ENCODE measurements at places on chromosomes 16 and 17.

GRCh38 chr17:2232244-2232638 lies 71.3 kb downstream of the SMG6 start:
- DNase-seq = no peak

DNA sequence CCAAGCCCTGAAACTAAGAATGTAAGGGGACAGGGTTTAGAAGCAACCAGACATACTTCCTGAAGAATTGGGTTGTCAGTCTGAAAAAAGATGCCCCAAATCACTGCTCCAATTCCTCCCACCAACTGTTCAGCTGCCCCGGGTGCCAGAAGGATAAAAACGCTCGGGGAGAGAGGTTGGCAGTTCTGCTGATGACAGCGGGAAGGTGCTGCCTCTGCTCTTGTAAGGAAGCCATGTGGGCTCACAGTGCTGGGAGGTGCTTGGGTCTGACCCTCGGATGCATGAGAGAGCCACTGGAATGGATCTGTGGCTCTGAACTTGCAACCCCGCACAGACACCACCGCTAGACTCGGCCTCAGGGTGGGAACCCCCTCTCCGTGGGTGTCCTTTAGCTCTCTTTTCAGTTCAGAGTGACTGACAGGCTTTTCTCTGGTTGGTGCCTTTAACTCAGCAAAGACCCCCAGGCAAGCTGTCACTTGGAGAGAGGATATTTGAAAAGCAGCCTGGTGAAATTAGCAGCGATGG lies 364.8 kb upstream of the RBFOX1 start:
- no peak for DNase-seq

DNA sequence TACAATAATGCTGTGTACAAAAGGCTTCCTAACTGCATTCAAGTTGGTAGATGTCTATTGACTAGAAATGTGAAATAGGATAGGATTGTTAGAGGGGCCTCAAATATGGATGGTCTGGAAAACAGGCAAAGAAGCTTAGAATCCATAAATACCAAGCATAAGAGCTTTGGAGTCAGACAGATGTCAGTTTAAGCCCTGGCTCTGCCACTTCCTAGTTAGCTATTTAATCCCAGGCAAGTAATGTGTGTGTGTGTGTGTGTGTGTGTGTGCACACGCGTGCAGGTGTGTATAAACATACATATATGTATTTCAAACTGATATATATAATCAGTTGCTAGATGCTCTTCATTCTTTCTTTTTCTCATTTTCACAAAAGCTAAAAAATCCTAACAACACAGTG lies 66.7 kb downstream of the MMD start:
- DNase-seq = no peak

DNA sequence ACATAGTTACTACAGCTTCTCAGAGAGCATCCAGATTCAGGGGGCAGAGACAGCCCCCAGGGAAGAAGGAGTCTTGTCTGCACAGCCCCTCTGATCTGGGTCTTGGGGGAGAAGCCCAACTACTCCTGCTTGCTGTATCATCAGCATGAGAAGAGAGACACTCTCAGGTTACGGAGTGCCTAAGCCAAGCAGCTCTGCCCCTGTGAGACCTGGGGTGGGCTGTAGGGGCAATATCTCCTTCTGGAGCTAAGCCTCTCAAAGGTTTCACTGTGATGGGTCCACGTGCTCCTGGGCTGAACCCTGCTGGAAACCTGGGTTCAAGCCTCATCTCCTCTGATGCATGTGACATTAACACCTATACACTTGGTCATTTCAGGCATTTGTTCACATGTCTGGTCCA lies 123.2 kb downstream of the CPPED1 start:
- DNase-seq = no peak

DNA sequence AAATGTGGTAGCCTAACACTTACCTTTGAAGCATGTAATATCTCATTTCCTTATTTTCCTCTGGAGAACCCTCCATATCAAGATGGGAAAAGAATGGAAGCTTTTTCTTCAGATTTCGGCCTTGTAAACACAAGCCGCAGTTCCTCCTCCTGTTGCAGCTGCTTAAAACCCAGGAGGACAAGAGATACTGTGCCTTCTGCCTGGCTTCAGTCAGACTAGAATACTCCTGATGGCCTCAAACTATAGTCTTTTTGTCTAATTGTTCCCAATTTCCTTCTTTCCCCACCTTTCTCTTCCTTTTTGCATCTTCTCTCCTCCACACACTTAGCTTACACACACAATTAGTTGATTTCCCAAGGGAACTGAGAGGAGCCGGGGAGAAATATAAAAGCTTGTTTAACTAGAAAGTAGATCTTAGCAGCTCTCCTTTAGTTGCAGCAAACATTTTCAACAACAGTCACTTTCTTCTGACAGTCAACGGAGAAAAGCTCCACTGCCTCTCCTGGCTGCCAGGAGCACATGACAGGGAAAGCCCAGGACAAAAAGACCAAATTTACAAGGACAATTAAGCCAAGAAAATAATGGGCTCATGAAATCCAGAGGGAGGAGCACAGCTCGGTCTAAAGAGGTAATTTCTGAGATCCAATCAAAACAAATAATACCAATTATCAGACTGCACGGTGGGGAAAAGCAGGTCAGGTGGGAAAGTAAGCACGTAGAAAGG lies 76.4 kb upstream of the C17orf78 start:
- DNase-seq = no peak

GRCh38 chr17:2393174-2393953 lies 7.5 kb downstream of the MNT start:
- DNase-seq = peak; percentile 91

GRCh38 chr17:42329025-42329976 lies 41.0 kb downstream of the STAT5A start:
- no peak for DNase-seq

- no peak for DNase-seq
Observed at GRCh38 chr17:31379597-31380205, 11.8 kb upstream of the RAB11FIP4 start.

DNA sequence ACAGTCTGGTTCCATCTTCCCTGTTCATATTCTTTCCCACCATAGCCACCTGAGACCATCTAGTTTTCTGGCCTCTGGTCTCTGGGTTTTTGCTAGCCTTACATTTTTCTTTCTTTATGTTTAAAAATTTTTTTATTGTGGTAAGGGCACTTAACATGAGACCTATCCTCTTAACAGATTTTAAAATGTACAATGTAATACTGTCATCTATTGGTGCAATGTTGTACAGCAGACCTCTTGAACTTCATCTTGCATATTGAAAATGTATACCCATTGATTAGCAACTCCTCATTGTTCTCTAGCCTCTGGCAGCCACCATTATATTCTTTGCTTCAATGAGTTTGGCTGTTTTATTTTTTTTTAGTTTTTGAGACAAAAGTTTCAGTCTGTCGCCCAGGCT lies 39.2 kb downstream of the ITGAM start:
- no peak for DNase-seq

- DNase-seq = no peak
Observed at GRCh38 chr17:66357037-66357436, 54.6 kb downstream of the PRKCA start.

- peak; percentile 27 for DNase-seq
Observed at GRCh38 chr17:36674278-36674650, 72.9 kb downstream of the MRM1 start.

DNA sequence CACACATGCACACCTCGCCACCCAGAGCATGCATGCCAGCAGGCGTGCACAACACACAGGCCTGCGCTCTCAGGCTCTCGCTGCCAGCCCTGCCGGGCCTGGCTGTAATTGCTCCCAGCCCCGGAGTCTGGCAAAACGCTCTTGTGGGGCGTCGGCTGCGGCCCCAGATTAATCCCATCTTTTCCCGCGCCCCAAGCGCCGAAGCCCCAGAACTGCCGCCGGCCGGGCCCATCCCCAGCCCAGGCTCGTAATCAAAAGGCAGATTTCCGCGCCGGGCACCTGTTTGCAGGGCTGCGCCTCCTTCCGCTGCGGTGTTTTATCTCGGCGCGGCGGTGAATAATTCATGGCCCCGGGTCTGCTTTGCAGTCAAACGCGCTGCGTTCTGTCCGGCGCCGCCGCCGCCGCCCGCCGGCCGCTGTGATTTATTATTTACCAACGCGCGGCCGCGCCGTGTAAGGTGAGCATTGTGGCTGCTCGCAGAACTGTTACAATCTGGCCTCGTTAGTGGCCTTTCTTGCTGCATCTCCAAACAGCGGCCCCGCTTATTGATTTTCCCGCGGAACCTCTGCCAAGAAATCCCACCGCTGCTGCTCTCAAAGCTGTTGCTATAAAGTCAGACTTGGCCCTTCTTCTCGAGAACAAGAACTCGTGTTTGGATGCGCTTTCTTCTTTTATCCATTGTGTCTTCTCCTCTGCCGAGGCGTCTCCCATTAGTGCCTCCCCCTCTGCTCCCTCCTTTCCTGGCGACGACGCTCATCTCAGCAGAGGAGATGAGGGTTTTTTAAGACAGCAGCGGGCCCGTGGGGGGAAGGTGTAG lies 126.1 kb downstream of the IRX5 start:
- no peak for DNase-seq

- DNase-seq = no peak
Observed at GRCh38 chr17:77847221-77848085, 111.0 kb upstream of the TNRC6C start.

DNA sequence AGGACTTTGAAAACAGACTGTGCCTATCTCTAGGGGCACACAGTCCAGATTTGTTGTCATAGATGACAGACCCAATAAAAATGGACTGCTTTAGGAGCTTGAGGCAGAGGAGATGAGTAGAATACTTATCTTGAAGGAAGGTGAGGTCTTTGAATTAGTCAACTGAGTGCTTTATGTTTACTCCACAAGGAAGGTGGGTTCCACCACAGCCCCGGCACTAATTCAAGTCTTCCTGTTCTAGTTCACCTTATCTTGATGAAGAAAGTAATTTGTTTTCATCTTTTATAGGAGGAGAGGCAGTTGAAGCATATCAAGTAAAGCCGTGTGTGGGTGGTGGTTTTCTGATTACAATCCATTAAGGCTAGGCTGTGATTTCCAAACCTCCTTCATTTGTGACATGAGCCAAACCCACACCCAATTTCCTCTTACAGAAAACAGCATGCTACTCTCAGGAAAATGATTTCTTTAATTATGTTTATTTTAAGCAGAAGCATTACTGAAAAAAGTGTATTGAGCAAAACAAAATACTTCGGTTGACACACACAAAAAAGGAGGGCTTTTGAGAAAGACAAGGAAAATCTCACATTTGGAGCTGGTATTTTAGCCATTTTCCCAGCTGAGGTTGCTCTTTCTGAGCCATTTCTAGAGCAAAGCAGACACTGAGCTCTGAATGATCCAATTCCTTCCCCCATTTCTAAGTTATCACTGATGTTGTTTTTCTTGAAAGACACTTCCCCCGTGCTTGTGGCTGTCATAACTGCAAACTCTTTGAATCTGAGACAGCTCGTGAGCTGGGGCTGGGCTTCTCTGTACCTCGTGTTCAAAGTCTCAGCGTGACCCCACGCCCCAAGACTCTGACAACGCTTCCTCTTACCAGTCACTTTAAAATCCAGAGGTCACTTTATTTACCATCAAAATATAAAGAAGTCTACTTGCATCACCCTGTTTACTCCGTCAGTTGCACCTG lies 35.4 kb downstream of the CDRT15 start:
- peak; percentile 67 for DNase-seq

DNA sequence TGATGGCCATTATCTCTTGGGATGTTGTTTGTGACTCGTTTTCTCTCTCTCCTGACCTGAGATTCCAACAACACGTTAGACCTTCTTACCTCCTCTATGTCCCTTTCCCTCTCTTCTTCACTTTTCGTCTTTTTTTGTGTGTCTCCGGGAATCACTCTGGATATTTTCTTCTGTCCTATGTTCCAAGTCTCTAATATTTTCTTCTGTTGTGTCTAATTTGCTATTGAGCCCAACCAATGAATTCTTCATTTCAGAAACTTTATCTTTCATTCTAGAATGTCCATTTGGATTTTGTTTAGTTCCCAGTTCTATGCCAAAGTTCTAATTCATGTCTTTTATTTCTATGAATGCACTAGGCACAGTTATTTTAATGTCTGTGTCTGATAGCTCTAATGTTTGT lies 27.1 kb upstream of the PITPNM3 start:
- no peak for DNase-seq

GRCh38 chr16:84271037-84271436 lies 23.6 kb upstream of the WFDC1 start:
- no peak for DNase-seq

DNA sequence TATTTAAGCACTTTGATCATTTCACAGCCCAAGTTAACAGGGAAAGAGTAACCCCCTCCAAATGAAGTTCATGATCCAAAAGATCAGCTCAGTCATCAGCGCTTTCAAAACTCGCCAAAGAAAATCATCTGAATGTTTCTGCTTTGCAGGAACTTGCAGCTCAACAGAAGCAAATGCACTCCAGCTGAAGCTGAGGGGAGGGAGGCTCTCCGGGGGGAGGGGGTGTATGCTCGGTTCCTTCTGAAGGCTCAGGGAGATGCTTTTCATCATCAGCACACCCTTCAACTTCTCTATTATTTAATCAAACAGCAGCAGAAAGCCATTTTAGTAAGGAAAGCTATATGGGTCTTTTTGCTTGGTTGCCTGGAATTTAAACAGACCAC lies 24.4 kb upstream of the ERN1 start:
- no peak for DNase-seq

DNA sequence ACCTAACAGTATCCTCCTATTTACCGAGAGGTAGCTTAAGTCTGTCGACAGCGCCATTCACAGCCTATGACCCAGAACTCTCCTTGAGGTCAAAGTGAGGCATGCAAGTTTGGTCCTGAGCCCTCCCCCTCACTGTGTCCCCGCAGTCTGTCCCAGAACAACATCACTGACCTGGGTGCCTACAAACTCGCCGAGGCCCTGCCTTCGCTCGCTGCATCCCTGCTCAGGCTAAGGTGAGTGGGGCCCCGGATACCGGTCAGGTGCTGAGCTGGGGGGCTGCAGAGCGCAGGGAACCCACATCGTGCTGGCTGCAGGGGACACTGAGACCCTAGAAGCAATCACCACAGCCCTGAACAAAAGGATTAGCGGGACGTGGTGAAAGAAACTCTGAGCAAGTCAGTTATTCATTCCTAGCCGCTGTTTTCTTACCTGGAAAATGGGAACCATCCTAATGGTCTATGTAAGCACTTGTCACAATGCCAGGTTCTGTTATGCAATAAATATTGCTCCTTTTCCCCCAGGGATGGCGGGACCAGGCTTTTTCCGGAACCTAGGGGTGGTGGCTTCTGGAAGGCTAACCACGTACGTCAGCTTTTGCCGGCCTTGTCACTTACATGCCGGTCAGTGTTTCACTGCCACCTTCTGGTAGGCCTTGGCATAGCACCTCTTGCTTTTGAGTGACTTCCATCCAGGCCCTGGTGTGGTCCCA lies 23.8 kb downstream of the DEXI start:
- DNase-seq = peak; percentile 82

- DNase-seq = no peak
Observed at GRCh38 chr16:31113121-31114120, 4.0 kb upstream of the KAT8 start.
